ENCODE measurements at places on chromosomes 5 and 9. TPM values are rescaled to one million over a fixed set of nuclear protein-coding genes. Genes with fewer than 3 reads are reported as not detected.
A peak's percentile ranks its signal among the peaks of the same experiment; 100 is the strongest.

DNA sequence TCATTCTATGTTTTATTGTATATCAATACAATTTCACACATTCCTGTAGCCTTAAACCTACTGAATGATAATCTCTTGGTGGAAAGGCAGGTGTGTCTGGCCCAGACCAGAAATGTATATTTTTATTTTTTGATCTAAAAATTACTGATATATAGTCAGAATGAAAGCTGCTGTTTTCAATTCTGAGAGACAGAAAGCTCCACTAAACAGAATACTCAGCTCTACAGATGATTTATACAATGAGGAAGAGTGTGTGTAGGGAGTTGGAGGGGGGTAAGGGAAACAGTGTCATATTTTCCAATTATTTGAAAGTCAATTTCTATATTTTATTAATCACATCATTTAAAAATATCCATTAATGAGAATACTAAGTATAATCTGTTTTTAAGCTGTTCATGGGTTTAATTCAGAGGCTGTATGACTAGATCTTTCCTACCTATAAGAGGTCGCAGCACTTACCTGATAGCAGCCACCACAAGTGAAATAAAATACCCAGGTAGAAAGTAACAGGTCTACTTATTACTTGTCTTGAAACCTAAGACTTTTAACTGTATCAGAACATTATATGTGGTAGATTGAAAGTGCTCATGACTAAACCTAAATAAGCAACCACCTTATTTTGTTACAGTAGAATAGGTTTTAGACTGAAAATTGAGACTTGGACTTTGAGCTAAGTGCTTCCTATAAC is 183.4 kb downstream of the TMC1 start:
- DNase-seq, result no peak

DNA sequence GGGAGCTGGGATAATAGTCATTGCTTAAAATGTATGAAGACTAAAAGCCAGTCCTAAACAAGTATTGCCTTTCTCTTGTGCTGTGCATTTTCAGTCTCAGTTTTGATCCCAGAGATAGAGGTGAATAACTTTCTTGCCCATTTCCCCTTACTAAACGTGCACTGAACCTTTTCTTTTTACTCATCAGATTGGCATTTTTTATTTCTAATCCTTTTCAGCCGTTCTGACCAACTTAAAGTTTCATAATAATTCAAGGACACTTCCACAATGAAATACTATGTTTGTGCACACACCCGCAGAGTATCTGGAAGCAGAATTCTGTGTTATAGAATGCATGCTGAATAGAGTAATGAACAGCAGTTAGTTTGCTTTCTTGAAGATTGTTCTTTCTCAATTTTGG is 343.6 kb downstream of the LRRC70 start:
- DNase-seq, result no peak

DNA sequence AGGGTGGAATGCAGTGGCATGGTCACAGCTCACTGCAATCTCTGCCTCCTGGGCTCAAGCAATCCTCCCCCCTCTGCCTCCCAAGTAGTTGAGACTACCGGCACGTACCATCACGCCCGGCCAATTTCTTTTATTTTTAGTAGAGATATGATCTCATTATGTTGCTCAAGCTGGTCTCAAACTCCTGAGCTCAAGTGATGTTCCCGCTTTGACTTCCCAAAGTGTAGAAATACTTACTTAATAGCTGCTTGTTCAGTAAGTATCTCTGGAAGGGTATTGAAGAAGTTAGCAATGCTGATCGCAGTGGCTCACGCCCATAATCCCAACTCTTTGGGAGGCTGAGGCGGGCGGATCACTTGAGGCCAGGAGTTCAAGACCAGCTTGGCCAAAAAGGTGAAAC is 35.7 kb upstream of the PLIN2 start:
- DNase-seq, result no peak

DNA sequence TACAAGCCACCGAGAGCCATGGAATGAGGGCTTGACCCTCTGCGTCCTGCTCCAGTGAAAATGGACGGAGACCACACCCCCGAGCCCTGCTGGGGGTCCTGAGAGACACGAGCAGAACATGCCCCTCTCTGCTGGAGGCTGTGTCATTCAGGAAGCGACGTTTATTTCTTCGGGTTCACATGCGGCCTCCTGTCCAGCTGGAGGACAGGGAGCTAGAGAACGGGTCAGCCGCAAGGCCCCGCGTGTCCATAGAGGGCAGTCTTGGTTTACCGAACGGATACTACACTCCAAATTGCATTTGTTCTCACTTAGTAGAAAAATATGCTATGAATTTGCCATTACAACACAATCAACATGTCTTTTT is 36.1 kb downstream of the MRPL36 start:
- peak; percentile 39 for DNase-seq

GRCh38 chr5:144318460-144318859 is 147.8 kb downstream of the KCTD16 start:
- no peak for DNase-seq

- DNase-seq, result no peak
Measured at GRCh38 chr5:170533383-170533782, 29.6 kb downstream of the KCNIP1 start.

- DNase-seq, result no peak
Measured at GRCh38 chr5:116418016-116418415, 156.6 kb downstream of the SEMA6A start.

DNA sequence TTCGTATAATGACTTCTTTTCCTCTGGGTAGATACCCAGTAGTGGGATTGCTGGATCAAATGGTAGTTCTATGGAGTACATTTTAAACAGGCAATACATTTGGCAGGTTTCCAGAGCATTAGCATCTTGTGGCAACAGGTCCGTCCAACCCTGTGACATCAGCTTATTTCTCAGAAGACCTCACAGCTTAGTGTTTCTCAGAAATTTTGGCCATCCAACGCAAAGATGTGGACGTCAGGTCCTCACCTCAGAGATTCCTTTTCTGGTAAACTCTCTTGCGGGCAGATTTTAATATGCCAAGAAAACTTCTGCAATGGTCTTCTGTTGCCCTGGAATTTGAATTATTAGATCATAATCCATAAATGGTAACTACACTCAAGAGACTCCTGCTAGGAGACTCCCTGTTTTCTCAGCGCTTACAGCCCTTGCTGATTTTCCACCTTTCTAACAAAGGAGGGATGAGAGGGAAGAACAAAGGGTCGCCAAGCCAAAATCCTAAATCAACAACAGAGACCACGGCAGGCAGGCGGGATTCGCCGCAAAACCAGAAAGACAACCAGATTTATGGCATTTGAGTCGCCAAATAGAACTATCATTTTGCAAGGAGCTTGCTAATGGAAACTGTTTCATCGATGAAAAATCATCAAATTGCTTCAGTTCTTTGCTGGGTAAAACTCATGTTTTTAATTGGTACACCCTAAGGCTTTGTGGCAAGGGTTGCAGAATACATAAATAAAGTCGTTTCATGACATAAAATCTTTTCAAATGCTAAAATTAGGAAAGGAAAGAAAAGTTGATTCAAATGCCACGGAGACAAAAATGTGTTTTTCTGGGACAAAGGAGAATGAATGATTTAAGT is 34.1 kb upstream of the PLPP1 start:
- no peak for DNase-seq

IL5 gene
- not detected for polyA plus RNA-seq

BTNL8 gene
- not detected for polyA plus RNA-seq

OR1Q1 gene
- polyA plus RNA-seq, result not detected
